ENCODE measurements at places on chromosomes 13 and 19.

- DNase-seq, result no peak
Measured at GRCh38 chr19:55678121-55678671, 3.2 kb downstream of the EPN1 start.

DNA sequence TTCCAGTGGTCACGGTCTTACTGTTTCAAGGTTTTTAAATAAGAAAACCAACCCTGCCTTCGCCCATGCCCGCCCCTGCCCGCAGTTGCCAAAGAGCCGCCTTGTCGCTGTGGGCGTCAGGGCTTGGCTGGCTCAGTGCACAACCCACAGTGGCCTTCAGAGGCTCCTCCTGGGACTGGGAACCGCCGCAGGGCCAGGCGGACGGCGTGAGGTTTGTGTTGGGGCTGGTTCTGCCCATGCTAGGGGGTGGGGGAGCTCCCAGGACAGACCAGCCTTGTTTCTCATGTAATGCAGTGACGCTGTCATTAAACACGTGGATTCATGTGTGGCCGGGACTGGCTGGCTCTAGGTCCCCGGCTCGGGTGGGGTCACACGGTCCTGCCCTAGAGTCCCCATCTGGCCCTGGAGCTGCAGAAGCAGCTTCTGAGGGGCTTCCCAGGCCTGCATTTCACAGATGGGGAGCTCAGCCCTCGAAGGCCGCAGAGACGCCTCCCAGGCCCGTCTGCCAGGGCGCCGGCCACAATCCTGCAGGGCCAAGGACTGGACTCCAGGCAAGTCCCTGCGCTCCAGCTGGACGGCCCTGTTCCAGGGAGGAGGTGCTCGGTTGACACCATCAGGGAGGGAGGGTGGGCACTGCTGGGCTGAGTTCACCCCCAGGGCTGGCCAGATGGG, 2.4 kb upstream of the TEKTIP1 start:
- DNase-seq, result no peak

- DNase-seq, result no peak
Measured at GRCh38 chr13:100738176-100738855, 63.7 kb upstream of the TMTC4 start.

DNA sequence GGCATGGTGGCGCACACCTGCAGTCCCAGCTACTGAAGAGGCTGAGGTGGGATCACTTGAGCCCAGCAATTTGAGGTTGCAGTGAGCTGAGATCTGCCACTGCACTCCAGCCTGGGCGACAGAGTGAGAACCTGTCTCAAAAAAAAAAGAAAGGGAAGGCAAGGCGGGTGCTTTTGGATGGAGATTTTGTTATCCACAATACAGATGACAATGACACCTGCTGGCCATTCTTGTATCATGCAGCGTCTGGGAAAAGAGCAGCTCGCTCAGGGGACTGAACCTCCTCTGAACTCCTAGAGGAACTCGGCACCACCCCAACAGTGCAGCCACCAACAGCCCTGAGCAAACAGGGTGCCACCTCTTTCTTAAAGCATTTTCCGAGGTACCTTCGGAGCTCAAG, 22.8 kb downstream of the HAUS8 start:
- no peak for DNase-seq

- DNase-seq, result no peak
Measured at GRCh38 chr13:64327505-64328194, 2902.5 kb downstream of the PCDH9 start.

DNA sequence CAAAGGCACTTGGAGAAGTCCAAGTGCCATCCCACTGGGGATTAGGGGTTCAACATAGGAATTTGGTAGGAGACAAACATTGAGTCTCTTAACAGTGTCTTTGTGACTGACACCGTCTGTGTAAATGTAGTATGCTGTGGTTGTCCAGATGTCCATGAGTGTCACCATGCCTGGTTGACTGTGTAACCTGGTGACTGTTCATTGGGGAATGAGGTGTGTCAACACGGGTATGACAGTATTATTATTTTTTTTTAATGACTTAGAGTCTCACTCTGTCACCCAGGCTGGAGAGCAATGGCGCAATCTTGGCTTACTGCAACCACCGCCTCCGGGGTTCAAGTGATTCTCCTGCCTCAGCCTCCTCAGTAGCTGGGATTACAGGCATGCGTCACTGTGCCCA, 16.2 kb downstream of the PKN1 start:
- DNase-seq, result no peak

- no peak for DNase-seq
Measured at GRCh38 chr19:18390065-18390907, 4.3 kb downstream of the GDF15 start.

DNA sequence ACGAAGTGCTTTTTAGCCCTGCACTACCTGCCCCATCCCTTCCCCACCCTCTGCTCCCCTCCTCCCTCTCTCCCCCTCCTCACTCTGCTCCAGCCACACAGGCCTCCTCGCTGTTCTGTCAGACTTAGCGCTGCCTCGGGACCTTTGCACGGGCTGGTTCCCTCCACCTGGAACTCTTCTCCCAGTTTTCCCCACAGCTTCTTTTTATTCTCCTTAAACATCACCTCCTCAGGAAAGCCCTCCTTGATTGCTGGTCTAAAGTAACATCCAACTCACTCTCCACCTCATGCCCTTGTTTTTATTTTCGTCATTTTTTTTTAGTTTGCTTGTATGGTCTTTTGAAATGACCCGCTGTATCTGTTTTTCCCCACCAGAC, 19.6 kb upstream of the ZNRF4 start:
- DNase-seq, result no peak

DNA sequence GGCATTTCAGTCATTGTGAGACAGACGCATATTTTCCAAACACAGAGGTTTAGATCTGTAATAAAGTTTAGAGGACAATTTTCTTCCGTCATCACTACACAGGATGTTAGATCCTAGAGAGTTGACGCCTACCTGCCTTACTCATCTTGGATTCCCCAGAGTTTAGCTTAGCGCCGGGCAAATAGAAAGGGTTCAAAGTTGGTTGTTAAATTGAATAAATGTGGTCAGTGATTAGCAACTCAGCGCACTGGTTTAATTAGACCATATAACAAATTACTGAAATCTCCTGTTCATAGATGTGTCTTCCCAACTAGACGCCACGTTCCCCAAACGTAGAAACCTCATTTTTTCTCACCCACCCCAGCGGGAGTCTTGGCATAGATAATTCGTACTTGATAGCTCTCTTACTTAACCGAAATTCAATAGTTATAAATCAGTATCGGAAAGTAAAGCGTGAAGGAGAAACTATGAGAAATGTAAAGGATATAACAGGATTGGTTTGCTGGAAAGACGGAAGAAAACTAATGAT, 726 bp upstream of the UFM1 start:
- DNase-seq, result no peak

GRCh38 chr13:94178625-94179244, 300.7 kb downstream of the DCT start:
- DNase-seq, result peak; percentile 55

DNA sequence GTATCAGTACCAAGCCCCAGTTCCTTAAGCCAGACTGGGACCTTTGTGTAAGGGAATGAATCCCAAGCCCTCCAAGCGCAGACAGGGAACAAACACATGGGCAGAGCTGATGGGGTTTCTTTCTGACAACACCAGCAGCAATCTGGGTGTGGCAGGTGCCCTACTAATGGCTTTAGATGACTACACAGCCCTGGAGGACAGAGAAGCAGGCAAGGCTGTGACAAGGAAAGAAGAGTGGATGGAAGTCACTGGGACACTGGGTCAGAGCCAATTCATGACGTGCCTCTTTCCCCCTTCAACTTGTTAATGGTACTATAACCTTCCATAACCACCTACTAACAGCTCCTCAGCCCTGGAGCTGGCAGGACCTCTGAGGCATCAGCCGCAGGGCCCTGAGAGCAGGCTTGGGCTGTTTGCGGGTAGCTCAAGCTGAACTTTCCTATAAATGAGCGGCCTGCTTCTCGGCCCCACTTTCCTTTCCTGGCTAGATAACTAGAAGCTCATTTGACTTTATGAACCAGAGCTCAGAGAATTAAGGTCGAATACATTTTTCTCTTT, 38.9 kb downstream of the RASL11A start:
- no peak for DNase-seq

DNA sequence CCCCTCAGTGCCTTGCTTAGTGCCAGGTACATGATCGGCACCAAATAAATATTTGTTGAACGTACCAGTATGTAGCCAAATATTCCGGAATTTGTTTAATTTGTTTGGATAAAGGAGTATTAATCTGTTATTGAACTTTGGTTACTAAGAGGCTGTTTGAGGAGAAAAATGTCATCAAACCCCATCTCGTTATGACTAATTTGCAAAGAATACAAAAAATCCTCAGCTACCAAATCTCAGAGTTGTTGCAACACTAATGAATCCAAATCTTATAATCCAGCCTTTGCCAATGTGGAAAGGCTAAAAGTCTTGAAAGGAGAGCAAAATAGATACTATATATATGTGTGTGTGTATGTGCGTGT, 79.5 kb downstream of the KLF5 start:
- no peak for DNase-seq

- peak; percentile 68 for DNase-seq
Measured at GRCh38 chr19:7506385-7507328, 9.2 kb upstream of the ZNF358 start.

DNA sequence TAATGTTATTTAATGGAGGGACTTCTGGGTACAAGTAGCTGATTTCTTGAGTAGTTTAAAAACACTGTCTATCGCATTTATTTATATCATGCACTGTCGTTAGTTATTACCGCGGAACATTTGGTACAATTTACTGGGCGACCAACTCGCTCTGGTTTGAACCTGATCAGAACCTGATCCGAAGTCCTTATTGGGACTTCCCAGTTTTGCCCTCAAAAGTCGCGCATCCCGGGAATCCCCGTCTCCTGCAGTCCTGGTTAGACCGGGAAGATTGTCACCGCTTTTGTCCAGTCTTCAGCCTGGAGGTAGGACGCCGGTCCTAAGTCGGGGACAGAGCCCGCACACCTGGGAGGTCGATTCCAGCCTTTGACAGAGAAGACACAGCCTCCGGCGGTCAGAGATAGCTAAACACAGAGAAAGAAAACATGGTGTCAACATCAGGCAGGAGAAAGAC, 694 bp downstream of the CLN5 start:
- no peak for DNase-seq

GRCh38 chr13:51821606-51822005, 17.6 kb upstream of the DHRS12 start:
- no peak for DNase-seq

DNA sequence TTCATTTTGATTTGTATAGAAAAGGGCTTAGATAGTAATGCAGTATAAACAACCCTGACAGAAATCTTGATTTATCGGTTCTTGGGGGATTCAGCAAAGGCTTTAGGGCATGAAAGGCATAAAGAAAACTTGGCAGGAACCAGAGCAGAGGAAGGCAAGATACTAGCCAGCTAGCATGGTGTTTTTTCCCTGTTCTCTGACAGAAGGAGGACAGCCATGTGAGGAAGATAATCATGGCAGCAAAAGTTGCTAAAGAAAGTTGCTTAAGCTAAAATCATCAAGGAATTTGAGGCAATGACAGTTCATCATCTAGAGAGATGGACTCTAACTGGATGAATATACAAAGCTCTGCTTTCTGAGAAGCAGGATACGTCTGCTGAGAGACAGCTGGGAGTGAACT, 294.1 kb downstream of the KCNRG start:
- no peak for DNase-seq

- no peak for DNase-seq
Measured at GRCh38 chr19:3788996-3789778, 3.0 kb upstream of the MATK start.

DNA sequence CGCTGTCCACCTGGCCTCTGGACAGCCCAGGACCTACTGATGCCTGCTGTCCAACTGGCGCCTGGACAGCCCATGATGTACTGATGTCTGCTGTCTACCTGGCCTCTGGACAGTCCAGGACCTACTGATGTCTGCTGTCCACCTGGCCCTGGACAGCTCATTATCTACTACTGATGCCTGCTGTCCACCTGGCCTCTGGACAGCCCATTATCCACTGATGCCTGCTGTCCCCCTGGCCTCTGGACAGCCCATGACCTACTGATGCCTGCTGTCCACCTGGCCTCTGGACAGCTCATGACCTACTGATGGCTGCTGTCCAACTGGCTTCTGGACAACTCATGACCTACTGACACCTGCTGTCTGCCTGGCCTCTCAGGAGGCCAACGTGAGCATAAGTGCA, 208.1 kb downstream of the TEX29 start:
- no peak for DNase-seq

GRCh38 chr13:33757713-33758112, 60.2 kb upstream of the RFC3 start:
- DNase-seq, result no peak

DNA sequence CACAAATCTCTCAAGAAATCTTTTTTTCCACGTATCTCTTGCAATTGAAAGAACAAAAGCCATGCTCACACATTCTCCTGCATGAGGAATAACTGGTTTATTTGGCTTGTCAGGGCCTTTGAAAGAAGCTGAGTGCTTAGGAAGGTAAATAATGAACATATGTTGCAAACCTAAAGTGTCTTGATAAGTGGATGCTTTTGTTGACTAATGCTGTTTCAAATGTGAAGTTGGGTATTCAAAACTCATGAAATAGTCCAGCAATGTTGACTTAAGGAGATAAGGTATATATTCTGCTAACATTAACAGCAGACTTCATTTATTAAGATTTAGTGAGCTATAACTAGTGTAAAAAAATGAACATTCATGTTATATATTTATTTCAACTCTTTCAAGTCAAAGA, 1792.7 kb upstream of the MIR17HG start:
- DNase-seq, result no peak

DNA sequence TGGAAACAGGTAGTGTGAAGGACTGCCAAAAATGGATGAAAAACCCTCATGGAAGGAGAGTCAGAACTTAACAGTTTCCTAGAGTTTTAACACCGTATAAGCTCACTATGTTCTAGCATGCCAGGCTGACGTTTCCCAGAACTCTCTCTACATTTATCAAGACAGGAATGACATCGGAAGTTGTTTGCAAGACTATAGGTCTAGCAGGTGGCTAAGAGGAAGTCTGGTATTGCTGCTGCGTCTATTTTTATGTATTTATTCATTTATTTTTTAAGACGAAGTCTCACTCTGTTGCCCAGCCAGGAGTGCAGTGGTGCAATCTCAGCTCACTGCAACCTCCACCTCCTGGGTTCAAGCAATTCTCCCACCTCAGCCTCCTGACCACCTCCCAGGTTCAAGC, 20.5 kb upstream of the ARL11 start:
- DNase-seq, result no peak

- no peak for DNase-seq
Measured at GRCh38 chr19:10000171-10000826, 10.0 kb downstream of the COL5A3 start.

GRCh38 chr19:33394006-33394722, 20.7 kb downstream of the CEBPG start:
- no peak for DNase-seq

GRCh38 chr19:16627193-16627927, 644 bp downstream of the MED26 start:
- no peak for DNase-seq

GRCh38 chr19:2715470-2716274, 5.5 kb downstream of the DIRAS1 start:
- DNase-seq, result no peak

DNA sequence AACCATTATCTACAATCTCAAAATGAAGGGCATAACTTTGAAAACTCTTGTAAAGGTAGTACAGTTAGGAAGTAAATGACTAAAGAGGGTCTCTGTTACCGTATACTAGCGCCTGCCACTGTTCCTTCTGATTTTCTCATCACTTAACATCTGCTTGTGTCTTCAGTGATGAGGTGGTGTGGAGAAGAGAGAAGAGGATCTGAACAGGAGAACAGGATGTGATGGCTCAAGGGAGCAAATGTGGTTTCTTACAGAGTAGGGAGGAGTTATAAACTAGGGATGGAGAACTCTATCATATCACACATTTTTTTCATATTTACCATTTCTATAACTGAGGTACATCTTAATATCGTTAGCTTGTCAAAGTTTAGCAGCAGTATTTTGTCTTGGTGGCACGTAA, 1.1 kb downstream of the KCTD4 start:
- no peak for DNase-seq
